HS-27A (cell line): ENCODE measurements at places on chromosomes 16 and 17.

DNA sequence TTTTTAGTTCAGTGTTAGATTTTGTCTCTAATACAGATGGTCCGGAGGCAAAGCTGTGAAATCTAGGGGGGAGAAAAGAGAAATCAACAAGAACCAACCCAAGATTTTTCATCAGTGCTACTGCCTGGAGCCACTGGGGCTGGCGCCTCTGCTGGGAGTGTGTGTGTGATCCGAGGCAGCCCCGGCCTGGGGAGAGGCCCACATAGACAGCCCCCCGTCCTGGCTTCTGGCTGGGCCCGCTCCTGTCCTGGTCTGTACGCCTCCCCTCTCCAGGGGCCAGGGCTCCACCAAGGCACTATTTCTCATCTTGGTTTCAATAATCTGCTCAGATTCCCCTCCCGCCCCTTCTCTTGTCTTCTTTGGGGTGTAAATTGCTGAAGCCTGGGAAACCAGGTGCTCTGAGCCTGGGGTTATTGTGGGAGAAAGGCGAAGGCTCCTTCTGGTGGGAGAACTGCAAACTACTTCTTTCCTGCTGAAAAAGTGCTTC, 7.8 kb downstream of the BAHCC1 start:
- DNase-seq, result no peak

DNA sequence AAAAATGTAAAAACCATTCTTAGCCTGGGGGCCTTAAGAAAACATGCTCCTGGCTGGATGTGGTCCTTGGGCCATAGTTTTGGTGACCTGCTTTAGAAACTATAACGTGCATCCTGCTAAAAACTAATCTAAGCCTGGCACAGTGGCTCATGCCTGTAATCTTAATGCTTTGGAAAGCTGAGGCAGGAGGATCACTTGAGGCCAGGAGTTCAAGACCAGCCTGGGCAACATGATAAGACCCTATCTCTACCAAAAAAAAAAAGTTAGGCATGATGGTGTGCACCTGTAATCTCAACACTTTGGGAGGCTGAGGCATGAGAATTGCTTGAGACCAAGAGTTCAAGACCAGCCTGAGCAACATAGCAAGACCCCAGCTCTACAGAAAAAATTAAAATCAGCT, 183.8 kb upstream of the CHMP6 start:
- no peak for DNase-seq

DNA sequence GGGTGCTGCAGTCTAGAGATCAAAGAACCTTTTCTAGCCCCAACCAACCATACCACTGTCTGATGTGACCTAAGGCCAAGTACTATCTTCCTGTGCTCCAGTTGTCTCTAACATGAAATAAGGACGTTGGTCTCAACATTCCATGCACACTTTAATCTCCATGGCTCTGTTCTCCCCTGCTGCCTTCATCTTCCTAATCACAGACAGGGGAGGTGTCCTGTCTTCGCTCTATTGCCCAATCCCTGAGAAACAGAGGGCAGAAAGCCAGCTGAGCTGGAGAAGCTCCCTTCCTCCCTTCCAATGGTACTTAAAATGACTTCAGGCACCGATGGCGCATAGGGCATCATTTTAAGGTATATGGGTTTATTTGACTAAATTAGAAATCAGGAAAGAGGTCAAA, 148.9 kb upstream of the GNAO1 start:
- no peak for DNase-seq

GRCh38 chr17:28402224-28402630, 3.8 kb downstream of the SLC46A1 start:
- no peak for DNase-seq

- no peak for DNase-seq
These were observed 8.9 kb upstream of the HDAC5 start for GRCh38 chr17:44132275-44132821.

GRCh38 chr17:18380471-18381157, 3.0 kb downstream of the EVPLL start:
- DNase-seq, result no peak

GRCh38 chr17:61485067-61485775, 33.0 kb downstream of the TBX4 start:
- no peak for DNase-seq

DNA sequence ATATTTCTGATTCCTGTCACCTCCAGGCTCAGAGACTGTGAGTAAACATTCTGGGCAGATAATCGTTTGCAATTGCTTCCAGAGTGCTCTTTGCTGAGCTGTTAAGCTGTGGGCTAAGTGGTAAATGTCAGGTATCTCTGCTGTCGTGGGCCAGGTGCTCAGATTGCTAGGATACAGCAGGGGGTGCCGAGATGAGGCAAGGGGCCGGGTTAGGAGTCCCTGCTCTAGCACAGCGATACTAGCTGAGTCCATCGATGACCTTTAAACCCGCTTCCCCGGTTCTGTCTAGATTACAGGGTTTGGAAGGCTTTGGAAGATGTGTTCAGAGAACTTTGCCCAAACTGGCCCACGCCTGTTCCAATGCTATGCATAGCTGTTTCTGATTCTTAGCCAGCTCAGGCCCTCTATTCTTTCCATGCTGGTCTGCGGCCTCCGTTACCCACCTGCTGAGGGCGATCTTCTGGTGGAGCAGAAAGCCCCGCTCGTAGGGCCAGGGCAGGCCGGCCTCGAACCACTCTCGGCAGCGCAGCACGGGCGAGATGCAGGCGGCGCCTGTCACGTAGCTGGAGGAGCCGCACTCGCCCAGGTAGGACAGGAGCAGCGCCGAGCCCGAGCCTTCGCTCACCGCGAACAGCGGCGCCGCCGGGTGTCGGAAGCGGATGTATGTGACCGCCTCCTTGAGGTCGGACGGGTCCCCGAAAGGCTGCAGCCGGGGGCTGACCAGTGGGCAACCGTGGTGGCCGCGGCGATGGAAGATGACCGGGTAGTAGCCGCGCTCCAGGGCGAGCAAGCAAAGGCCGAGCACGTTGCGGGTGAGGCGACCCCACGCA, 979 bp downstream of the ABHD15 start:
- no peak for DNase-seq

- DNase-seq, result peak; percentile 41
These were observed 13.6 kb downstream of the ZC3H7A start for GRCh38 chr16:11783319-11784037.

DNA sequence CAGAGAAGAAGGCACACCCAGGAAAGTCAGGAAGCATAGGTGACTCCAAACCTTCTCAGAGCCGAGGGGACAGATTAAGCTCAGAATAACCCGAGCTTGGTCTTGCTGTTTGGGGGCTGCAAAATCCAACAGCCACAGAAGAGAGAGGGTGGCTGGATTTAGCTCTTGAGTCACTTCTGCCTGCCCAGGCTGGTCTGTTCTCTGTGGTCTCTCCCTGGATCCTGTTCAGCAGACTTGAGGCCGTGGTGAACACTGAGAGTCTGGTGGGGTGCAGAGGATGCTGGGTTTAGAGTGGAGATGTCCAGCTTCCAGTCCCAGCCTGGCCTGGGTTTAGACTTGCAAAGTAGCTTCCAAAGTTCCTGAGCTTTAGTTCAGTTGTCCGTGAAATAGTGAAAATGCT, 8.8 kb downstream of the SLC26A11 start:
- DNase-seq, result no peak

GRCh38 chr17:63653050-63653449, 30.8 kb downstream of the MAP3K3 start:
- no peak for DNase-seq

- DNase-seq, result no peak
These were observed 13.0 kb upstream of the DPEP1 start for GRCh38 chr16:89600427-89600826.

DNA sequence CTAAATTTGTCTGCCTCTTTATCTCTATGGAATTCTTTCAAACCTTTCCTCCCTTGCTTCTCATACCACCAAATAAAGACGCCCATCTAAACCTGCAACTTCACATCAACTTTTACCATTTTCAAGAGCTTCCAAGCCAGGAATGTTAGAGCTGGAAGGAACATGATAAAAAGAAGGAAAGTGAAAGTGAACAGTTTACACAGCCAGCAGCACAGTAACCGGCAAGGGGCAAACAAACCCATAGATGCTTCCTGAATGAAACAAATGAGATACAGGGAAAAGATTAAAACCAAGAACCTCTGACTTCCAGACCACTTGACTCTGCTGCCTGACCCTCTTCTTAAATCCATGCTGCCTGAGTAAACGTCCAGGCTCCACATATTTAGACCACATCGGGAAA, 231.1 kb upstream of the CA10 start:
- no peak for DNase-seq

- no peak for DNase-seq
These were observed 55.6 kb downstream of the IKZF3 start for GRCh38 chr17:39808409-39808997.

DNA sequence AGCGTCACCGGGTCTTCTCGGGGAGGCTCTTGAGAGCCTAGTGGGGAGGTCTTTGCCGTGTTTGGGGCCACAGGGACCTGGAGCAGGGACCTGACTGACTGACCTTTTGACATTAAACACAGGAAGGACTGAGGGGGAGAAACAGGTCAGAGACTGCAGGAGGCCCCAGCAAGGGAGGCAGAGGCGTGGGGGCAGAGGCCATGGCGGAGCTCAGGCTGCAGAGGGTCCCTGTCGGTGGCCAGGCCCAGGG, 41.6 kb upstream of the GSE1 start:
- DNase-seq, result no peak

DNA sequence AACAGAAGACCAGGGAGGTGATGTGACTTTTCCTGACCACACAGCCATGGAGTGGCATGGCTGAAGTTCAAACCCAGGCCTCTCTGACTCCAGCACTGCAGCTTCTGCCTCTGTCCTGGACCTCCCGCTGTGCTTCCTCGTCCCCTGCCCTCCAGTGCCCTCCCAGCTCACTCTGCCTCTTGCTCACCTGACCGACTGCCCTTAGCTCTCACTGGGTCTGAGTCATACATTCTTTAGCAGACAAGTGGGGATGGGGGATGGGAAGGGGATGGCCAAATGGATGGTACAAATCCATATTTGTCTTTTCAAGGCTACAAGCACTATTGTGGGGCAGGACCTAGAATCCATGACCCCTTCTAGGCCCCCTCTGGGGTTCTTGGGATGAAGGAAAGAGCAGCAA, 33.0 kb downstream of the PITPNM3 start:
- DNase-seq, result no peak

GRCh38 chr16:14198572-14198971, 127.5 kb downstream of the MRTFB start:
- DNase-seq, result no peak

- no peak for DNase-seq
These were observed 175.4 kb downstream of the SEC14L1 start for GRCh38 chr17:77316191-77316641.

DNA sequence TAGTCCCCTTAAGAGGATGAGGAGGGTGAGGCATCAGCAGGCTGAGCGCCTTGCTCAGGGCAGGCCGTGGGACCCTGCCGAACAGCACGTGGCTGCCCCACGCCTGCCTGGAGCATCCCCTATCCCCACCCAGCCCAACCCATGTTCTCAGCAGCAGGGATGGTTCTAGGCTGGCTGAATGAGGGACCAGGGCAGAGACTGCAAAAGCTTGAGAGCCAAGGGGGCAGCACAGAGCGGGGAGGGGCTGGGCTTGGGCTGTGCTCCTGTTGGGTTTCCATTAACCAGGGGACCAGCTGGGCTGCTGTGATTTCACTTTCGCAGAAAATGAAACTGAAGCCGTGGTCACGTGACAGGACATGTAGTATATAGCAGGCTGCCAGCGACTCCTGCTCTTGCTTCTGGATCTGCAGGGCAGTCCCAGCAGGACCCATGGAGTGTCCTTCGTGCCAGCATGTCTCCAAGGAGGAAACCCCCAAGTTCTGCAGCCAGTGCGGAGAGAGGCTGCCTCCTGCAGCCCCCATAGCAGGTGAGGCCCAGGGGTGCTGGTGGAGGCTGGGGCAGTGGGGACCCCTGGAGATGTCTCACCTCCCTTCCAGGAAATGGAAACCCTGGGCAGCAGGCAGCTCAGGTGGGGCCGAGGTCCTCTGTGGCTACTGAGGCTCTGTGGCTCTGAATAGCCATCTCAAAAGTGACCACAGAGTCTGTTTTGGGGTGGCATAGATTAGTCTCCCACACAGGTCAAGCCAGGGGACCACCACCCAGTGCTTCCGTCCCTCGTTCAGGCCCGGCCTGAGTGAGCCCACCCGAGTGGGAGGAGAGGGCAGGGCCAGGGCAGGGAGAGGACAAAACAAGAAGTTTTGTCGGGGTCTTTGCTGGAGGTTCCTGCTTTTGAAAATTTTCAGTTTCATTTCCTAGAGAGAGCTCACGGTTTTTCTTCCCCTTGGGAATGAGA, 2.9 kb downstream of the RNF213 start:
- DNase-seq, result no peak
